ENCODE measurements at places on chromosomes 2 and 18. TPM values are rescaled to one million over a fixed set of nuclear protein-coding genes. Genes with fewer than 3 reads are reported as not detected.

The POTEC gene
- not detected for total RNA-seq

The HPCAL1 gene
- 34.0 TPM for total RNA-seq

The RNF138 gene
- total RNA-seq, result 38.9 TPM

The SPOPL gene
- 37.8 TPM for total RNA-seq

The FLACC1 gene
- 1.4 TPM for total RNA-seq

The SRD5A2 gene
- total RNA-seq, result not detected

The RAD51AP2 gene
- total RNA-seq, result not detected

DNA sequence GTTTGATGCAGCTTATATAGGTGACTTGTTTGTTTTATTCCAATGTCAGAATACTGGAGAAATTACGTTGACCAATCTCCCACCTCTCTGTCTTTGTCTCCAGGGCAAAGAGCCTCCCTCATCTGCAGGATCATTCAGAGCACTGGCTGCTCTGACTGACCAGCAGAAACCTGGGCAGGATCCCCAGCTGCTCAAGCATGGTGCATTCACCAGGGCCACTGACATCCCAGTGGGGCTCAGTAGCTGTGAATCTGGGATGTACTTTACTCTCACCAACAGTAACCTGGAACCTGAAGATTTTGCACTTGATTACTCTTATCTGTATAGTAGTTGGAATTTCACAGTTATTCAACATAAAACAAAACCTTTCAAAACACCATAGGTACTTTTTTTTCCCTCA, 235.9 kb downstream of the ANKRD36 start:
- DNase-seq, result no peak

DNA sequence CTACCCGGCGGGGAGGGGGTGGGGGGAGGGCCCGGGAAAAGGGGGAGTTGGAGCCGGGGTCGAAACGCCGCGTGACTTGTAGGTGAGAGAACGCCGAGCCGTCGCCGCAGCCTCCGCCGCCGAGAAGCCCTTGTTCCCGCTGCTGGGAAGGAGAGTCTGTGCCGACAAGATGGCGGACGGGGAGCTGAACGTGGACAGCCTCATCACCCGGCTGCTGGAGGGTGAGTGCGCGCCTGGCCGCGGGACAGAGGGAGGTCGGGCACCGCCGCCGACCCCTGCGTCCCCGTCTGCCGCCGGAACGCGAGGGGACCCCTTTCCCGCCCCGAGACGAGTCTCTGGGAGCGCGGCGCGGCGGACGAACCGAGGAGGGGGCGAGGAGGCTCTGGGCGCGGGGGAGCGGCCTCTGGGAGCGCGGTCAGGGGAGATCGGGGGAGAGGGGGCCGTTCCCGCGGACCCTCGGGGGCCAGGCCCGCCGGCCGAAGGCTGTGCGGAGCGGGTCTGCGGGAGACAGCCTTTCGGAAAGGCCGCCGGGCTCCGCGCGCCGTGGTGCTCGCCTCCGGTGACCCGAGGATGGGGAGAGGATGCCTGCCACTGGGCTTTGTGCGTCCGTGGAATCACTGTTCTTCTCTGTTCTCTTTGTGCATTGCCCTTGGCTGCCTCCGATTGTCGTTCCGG, 463 bp downstream of the PPP1CB start:
- no peak for DNase-seq

DNA sequence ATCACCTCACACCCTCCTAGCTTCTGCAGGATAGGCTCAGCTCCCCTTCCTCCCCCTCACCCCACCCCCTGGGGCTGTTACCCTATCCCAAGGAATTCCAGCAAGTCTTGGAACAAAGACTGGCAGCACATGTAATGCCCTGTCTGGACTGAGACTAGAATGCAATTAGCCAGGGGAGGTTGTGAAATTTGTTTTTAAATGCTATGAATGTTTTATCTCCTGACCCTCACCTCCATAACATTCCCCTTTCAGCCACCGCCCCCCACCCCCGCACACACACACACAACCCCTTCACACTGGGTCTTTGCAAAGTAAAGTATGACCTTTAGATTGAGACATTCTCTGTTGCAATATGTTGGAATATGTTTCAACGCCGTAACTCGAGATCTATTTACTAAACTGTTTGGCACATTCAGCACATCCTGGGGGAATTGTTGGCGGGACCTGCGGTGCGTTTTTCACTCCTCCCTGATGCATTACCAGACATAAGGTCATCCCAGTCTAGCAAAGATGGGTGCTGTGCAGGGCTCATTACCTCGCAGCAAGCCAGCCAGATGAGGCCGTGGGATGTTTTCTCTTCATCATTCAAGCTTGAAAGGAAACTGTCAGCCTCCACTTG, 290.7 kb upstream of the SLC14A2 start:
- DNase-seq, result peak; percentile 3

- no peak for DNase-seq
These were observed 40.5 kb upstream of the GAREM1 start for GRCh38 chr18:32511147-32511546.

- DNase-seq, result no peak
These were observed 119.9 kb upstream of the THUMPD2 start for GRCh38 chr2:39898934-39899333.

DNA sequence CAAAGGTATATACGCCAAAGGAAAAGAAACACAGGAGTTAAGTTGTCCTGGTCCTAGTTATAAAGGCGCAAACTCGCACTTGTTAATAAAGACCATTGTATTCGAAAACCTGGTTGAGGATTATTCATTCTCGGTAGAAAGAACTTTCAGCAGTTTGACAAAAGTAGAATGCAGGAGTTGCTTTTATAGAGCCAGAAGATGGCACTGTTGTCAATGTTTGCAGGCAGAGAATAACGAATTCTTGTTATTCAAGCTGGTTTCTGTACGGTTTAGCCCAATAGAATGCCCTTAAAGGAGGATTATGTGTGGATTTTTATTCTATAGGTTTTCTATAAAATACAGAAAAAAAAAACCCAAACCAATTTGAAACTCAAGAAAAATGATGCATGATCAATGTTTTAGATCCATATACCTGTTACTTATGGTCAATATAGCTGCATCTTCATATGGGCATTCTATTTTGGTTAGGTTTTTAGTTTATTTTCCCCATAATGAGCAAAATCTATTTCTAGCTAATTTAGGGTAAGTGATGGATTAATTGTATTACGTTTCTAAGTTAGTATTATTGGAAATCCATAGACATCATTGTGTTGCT, 510.3 kb downstream of the PLCL1 start:
- DNase-seq, result peak; percentile 13

- no peak for DNase-seq
These were observed 504.8 kb upstream of the NRP2 start for GRCh38 chr2:205177546-205177945.

GRCh38 chr2:42567806-42568400, 529 bp upstream of the MTA3 start:
- DNase-seq, result peak; percentile 30

DNA sequence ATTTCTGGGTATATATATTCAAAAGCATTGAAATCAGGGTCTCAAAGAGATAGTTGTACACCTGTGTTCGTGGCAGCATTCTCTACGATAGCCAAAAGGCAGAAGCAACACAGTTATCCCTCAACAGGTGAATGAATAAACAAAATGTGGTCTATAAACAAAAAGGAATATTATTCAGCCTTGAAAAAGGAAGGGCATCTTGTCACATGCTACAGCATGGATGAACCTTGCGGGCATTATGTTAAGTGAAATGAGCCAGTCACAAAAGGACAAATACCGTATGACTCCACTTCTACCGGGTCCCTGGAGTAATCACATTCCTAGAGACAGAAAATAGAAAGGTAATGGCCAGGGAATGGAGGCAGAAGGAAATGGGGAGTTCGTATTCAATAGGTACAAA, 228.8 kb downstream of the SH3BP4 start:
- no peak for DNase-seq

Measured in Calu3 (cell line).